ENCODE measurements at places on chromosomes 4 and X. TPM values are rescaled to one million over a fixed set of nuclear protein-coding genes. Genes with fewer than 3 reads are reported as not detected.

GRCh38 chr4:144288011-144288903, 147.7 kb upstream of the GYPA start:
- DNase-seq: no peak

The EBP gene
- total RNA-seq: 87.0 TPM

DNA sequence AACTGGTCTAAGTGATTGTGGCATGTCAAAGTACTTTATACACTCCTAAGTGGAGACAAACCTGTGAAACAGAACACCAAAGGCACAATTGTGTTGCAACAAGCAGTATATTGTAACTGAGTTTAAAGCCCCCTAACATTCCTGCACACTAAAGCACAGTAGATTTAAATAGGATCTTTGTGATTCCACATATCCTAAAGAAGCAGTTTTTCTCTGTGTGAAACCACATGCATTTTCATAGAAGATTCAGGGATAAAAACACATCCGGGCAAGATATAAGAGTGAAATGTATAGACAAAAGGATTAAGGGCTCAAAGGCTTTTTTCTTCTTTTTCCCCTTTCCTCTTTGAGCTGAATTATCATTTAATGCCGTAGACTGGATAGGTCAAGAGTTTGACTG, 82.2 kb downstream of the ANK2 start:
- no peak for DNase-seq

The NWD2 gene
- total RNA-seq: not detected

GRCh38 chrX:48924270-48924669, 5.4 kb upstream of the PIM2 start:
- DNase-seq: no peak

DNA sequence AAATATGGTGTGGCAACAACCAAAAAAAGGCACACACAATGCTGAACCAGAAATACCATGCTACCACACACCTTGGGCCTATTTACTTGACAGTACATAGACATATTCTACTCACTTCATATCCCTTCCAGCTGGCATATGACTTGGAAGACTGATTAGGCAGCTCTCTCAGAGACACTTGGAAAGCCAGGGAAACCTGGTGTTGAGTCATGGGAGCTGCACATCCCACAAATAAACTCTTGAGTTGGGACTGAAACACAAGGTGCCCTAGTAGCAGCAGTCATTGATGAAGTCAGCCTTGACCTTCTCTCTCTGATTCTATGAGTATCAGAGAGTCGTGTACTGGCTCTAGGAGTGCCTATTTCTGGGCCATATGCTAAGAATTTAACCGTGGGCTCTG, 776.6 kb upstream of the LCORL start:
- DNase-seq: no peak

The CDS1 gene
- total RNA-seq: 0.15 TPM

The CT45A5 gene
- total RNA-seq: not detected

- DNase-seq: no peak
Observed at GRCh38 chr4:7852568-7853185, 87.0 kb downstream of the AFAP1 start.

The CDX4 gene
- total RNA-seq: not detected

Data from activated T-cell treated with anti-CD3 and anti-CD28 coated beads, Interleukin-2, amount 50 U/mL, for 4 hours (primary cell).